GM12864 (cell line): ENCODE measurements at places on chromosomes 7 and 10.

DNA sequence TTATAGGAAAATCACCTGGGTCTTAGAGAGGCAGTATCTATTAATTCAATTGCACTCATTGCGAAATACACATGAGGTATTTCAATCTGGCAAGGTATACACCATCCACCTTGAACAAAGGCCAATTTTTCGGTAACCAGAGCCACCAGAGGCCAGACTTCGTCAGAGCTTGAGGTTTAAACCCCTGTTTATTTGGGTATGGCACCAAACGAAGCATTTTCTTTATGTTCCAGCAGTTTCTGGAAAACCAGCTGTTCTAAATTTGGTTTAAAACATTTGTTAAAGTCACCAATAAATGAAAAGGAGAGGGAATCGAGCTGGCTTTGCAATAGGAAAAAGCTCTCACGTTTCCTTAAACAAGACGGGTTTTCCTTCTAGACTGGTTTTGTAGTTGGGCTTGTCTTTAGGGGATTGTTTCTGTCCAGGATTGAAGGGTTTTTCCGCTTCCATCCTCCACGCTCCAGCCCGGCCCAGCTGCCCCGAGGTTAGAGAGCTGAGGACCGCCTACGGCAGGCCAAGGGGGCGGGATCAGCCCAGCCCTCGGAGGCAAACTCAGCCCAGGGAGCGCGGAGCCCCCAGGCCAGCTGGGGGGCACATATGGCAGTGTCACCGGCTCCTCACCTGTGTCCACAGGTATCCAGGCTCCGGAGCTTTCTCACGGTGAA, 539.4 kb upstream of the MGMT start:
- no peak for DNase-seq

- no peak for DNase-seq
These were observed 11.9 kb upstream of the TEX36 start for GRCh38 chr10:125694883-125695282.

GRCh38 chr10:32393911-32394310, 47.0 kb upstream of the EPC1 start:
- DNase-seq = no peak

GRCh38 chr7:135235841-135236240, 2.2 kb downstream of the STRA8 start:
- no peak for DNase-seq

GRCh38 chr7:52592698-52593097, 442.7 kb upstream of the POM121L12 start:
- DNase-seq = no peak

DNA sequence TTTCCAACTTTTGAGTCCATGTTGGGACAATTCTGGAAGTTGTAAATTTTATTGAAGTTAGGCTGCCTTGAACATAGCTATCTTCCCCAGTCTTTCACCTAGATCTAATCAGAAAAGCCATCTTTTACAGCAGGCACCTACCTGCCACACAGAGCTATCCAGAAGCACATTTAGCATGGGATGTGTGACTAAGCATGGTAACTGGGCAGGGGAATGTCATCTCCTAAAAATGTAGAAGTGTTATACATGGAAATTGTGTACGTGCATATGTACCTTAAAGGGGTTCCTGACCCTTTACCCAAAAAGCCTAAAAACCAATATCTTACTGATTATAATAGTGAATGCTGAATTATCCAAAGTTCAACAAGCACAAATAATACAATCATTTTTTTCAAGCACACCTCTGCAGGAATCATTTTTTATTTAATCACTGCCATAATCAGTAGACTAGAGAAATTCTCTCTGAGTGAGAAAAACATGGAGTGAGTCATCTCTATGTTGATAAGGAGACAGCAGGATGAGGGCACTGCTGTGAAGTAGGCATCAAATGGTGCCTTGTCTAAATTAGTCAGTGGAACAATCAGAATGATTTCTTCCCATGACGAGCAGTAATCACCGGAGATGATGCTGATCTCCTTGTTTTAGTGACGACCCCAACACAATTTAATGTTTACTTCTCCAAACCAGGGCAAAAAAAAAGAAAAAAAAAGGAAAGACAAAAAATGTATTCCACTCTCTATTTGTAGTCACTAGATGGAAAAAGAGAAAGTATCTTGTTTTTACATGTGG, 75.9 kb downstream of the SORBS1 start:
- no peak for DNase-seq

DNA sequence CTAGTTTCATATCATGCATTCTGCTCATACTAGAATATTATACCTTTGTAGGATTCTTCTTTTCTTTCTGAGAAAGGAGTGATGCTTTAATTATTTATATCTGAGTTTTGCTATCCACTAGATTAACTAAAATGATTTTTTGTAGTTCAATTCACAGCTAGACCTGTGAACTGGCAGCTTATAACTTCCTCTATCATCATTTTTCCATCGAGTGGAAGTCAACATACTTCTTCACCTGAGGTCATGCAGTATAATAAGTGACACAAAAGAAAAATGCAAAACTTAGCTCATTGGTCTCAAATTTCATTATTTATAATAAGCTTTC, 8.0 kb downstream of the LRRN3 start:
- no peak for DNase-seq

- no peak for DNase-seq
These were observed 124.5 kb downstream of the SEMA3E start for GRCh38 chr7:83524277-83525075.

DNA sequence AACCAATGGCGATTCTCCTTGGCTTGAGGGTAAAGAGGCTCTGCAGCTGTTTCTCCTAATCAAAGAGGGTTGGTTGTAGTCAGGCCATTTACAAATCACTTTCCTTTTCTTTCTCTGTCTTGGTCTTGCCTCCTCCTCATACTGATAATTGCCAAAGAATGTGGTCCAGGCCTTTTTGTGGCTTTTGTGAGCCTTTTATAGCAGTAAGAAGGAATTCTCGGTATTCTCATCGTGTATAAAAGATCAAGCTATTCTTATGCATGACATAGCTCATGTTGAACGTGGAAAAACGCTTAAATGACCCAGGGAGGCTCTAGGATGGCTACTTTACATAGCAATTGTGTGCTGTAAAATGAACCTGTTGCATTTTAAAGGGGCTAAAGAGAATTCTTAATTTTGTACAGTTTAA, 62.6 kb downstream of the RBM20 start:
- no peak for DNase-seq

DNA sequence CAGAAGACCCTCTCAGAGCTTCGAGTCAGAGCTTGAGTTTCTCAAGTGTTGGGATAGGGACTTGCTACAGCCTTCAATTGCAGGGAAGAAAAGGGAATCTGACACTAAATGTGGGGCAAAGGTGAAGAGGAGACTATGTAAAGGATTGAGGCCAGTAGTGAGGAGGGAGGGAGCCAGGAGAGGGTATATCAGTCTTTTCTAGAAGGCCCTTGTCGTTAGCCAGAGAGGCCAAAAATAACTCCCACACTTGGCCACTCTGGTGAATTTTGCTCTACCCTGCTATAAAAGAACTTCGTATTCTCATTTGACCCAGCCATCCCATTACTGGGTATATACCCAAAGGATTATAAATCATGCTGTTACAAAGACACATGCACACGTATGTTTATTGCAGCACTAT, 162.0 kb downstream of the MDFIC start:
- DNase-seq = no peak

GRCh38 chr10:34908481-34908880, 93.4 kb upstream of the PARD3 start:
- no peak for DNase-seq

DNA sequence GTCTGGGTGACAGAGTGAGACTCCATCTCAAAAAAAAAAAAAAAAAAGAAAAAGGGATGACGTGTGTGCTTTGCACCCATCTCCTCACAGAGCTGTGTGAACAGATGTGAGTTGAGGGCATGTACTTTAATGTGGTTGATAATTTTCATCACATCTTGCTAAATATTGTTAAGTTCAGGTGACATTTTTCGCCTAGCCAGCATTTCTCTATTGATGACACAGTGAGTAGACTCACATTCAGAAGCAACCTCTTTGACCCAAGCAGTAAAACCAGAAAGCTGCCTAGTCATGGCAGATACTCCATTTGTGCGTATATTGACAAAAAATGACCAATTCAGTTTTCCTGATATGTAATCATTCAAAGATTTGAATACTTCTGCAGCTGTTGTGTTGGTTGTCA, 126.0 kb downstream of the ATRNL1 start:
- DNase-seq = no peak

GRCh38 chr10:98389398-98389797, 25.6 kb downstream of the PYROXD2 start:
- DNase-seq = no peak

- no peak for DNase-seq
These were observed 41.5 kb downstream of the ANKMY2 start for GRCh38 chr7:16604054-16604453.
